ENCODE measurements at places on chromosomes 2 and 18. TPM values are rescaled to one million over a fixed set of nuclear protein-coding genes. Genes with fewer than 3 reads are reported as not detected.

CAPN14 gene
- 0.15 TPM for total RNA-seq

DNA sequence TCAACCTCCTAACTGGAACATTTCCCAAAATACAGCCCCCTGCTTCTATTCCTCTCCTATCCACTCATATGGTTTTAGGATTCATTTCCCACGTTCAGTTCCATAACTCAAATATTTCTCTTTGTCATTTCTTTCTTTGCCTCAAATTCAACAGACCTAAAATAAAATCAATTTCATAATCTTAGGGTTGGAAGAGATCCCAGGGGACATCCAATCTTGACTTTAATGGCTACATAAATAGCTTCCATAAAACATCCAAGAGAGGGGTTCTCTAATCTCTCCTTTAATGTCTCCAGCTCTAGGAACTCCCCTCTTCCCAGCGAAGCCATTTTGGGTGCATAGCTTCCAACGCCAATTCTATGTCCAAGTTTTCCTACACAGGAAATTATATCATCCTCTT lies 33.8 kb downstream of the RBKS start:
- no peak for DNase-seq

GRCh38 chr18:13835202-13835601 lies 11.3 kb downstream of the MC5R start:
- no peak for DNase-seq

DNA sequence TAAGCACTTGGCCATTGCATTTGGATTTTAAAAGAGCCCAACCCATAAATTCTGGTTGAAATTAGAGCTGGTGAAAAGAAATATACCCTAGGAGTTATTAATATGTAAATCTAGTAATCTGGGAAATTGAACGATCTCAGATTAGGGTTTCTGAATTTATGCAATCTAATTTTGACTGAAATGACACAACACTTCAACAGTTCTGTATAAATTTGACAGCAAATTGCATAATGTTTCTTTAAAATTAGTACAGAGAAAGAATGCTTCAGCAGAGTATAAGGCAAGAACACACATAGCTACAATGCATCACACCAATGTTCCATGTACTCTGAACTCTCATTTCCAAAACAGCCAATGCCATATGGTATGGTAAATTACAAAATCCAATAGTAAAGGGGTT lies 201.5 kb upstream of the ITGA4 start:
- no peak for DNase-seq

All from glomerular endothelial cell (primary cell).